Left ventricle myocardium superior (tissue), 1 donor: ENCODE measurements at places on chromosomes 1 and 21. TPM values are rescaled to one million over a fixed set of nuclear protein-coding genes. Genes with fewer than 3 reads are reported as not detected.

DNA sequence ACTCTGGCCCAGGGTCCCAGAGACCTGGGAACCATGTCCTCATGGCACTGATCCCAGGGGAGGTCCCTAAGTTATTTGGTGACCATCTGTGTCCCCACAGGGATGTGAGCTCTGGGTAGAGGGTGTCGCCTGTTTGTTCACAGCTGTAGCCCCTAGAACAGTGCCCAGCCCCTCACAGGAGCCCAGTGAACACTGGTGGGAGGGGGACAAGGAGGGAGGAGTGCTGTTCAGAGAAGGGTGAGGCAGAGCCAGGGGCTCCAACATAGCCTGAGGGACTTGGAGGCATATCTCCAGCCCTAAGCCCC lies 450.4 kb downstream of the MATN1 start:
- DNase-seq, result no peak

GRCh38 chr1:204304067-204304466 lies 55.7 kb downstream of the PLEKHA6 start:
- no peak for DNase-seq

GRCh38 chr1:180254496-180254819 lies 24.4 kb downstream of the LHX4 start:
- DNase-seq, result no peak

- DNase-seq, result no peak
Measured at GRCh38 chr1:26838474-26839338, 12.2 kb downstream of the ZDHHC18 start.

GRCh38 chr1:110647254-110647891 lies 27.4 kb downstream of the KCNA3 start:
- DNase-seq, result no peak

DNA sequence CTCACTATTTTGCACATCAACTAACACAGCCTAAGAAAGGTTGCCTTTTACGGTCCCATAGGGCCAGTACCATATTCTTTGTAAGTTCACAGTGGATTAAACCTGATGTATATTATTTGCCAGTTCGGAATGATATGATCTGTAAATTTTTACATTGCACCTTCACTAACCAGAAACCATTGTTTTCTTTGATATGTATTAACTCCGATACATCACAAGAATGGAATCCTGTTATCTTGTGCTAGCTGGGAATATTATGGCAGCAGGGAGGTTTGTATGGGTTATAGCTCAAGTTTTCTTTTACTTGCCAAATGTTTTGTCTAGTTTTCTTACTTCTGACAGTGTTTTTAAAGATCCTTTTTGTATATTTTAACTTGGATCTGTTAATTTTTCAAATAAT lies 51.4 kb upstream of the S1PR1 start:
- no peak for DNase-seq

- no peak for DNase-seq
Measured at GRCh38 chr1:115555446-115555845, 86.3 kb upstream of the VANGL1 start.

DNA sequence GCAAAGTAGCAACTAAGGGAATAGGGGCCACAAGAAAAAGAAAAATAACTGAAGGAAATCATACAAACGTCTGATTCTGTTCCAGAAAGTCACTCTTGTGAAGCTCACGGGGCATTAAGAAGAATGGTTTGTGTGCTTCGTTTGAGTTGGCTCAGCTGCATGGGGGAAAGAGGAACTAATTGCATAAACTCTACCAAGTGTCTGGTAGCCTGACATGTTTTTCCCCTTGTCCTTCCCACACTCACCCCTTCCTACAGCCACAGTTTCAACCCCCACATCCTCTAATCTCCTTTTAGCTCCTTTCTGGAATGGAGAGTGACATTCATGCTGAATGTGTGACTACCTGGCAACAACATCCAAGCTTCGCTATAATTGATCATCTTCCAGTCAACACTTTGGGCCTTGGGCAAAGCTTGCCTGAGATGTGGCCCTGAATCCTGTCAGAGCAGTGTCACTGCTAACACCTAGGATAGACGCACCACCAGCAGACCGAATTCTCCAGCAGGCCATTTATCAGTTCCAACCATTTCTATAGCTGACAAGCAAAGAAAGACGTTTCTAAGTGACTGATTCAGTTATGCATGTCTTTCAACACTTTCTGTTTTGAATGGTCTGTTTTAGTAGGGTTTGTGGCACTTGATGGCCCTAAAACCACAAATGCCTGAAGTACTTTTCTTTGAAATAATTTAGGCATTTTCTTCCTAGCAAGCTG lies 439.6 kb downstream of the TTLL7 start:
- no peak for DNase-seq

DNA sequence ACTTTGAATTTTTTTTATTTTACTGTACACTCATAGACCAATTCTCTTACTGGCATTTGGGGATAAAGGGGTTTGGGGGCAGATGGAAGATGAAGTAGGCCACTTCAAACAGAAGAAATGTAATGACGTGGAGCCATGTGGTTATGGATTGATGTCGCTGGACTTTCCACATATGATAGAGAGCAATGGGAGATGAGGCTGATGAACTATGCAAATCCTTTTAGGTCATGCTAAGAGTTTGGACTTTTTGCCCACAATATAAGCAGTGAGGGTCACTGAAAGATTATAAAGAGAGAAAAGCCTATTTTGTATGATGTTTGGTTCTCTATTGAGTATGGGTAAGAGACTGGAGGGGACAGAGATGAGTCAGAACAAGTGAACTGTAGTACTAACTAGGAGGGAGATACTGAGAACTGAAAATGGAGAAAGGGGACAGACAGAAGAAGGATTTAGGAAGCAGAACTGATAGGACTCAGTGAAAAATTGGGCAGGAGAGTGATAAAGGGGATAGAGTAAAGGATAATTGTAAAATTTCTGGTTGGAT lies 9.2 kb downstream of the C1orf21 start:
- no peak for DNase-seq

DNA sequence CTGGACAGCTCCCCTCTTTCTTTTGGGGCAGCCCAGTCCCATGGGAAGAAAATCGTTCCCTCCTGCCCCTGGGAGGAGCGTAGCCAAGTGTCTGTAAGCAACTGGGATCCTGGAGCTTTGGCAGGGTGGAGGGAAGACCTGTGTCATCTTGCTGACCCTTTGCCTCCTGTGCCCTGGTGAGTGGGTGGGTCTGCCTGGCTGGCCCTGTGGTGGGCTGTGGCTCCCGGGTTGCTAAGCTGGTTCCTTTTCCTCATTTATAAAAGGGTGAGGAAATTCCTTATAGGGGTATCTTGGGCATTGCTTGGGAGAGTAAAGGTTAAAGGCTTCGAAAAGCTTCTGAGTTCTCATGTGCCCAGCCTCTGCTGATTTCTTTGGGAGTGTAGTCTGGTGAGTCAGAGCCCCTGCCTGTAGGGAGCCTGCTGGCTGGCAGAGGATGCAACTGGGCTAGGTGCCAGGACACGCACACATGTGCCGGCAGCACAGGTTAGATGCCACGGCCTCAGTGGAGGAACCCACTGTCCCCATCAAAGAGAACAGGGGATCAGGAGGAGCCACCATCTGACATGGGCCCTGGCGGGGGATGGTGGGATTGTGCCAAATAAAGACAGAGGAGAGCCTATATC lies 85.2 kb downstream of the ARHGEF10L start:
- peak; percentile 86 for DNase-seq

Gene RPL11
- 626 TPM for total RNA-seq

Gene GNPAT
- 62.2 TPM for total RNA-seq

Gene DNAH14
- total RNA-seq, result 5.5 TPM

Gene NPHS2
- not detected for total RNA-seq

Gene LRRIQ3
- 0.35 TPM for total RNA-seq

Gene MPL
- total RNA-seq, result 0.40 TPM

Gene SPRR3
- total RNA-seq, result not detected
